ENCODE measurements at places on chromosomes 4 and X.

DNA sequence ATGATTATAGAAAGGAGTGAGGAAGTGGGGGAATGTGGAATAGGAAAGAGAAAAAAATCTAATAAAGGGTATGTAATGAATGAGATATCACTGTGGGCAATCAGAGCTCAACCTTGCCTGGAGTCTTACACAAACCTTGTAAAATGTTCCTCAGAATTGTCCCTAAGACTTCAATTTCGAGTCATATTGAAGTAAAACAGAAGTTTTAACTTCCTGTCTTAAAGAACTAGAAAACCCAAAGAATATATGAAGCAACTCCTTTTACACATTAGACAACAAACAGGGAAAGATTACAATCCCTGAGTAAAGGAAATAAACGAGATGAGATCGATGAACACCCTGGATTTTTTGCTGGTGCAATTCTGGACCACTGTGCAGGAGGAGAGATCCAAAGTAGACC lies 18.0 kb downstream of the CXCL2 start:
- no peak for DNase-seq

DNA sequence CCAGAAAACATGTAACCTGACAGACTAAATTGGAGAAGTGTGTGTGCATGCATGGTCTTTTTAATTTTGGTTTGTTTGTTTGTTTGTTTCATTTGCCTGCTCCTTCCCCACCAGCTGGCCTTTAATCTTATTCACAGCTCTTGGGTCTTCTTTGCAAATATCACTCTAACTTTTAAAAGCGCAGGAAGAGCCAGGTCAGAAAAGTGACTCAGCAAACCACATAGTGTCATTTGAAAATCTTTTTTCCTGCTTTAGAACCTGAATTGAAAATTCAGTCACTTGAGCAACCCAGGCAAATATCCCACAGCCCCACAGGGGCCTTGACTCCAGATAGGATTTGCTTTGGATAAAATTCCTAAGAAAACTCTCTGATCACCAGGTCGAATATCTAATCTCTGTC lies 4.6 kb downstream of the TMEM255A start:
- no peak for DNase-seq

GRCh38 chr4:1870578-1871443 lies at the start of gene NSD2:
TSS of gene NSD2 (plus strand) at chr4:1871393. CDS start at chr4:1900655, 29,262 bp downstream.
- no peak for DNase-seq

DNA sequence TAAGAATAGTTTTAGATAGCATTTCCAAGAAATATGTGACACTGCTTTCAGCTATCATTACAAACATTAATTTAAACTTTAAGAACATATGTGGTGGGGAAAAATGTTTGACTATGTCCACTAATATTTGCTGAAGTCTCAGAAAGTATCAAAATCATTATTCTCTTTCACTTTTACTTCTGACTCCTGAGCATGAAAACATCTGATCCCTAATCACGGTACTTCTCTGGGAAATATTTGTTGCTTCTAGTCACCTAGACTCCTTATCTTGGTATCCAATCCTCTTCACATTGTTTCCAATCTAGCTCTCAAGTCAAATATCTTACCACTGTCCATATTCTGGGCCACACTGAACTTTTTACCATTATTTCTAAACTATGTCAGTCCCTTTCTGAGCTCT lies 10.8 kb downstream of the NUDT6 start:
- DNase-seq = no peak

DNA sequence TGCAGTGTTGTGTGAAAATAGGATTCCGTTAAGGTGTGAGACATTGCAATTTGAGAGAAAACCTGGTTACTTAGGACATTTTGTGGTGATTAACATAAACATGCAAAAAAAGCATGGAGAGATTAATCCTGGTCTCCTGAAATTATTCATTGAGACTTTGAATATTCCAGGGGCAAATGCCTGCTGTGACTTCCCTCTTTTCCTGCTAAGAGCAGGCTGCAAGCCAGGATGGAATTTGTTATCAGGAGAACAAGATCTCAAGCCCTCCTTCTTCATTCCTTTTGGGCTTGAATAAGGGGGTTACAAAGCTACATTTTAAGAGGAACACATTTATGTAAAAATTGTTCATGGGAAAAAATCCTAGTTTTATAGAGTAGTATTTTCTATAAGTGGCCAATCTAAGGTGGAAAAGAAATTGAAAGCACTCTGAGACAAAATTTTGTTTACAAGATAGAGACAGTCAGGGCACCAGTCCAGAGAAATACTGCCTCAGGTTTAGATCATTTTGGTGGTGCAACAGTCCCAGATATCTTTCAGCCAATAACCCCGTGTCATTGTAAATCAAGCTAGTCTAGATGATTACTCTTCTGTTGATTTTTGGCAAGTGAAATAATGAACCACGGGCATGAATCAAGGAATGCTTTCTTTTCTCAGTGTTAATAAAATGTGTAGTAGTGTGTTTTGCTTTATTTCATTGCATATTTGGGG lies 1528.3 kb upstream of the AGA start:
- DNase-seq = no peak

DNA sequence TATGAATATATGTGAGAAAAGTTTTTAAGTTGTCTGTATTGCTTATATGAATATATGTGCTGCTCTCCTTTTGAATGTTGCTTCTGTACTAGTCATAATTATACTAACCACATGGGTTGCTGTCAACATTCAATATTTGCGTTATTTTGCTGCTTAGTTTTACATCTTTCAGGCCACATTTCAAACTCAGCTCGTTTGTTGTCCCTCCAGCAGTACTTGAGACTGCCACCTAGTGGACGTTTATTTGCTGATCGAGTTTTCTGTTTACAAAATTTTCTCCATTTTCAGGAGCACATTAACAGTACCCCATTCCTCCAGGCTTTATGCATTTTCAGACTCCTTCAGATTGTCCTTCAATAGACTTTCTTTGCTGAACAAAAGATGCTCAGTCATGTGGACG lies 75.8 kb downstream of the NUDT11 start:
- no peak for DNase-seq
